ENCODE measurements at places on chromosomes 6 and 20. TPM values are rescaled to one million over a fixed set of nuclear protein-coding genes. Genes with fewer than 3 reads are reported as not detected.

The NCOA6 gene
- total RNA-seq: 92.5 TPM

The METTL24 gene
- total RNA-seq: 2.0 TPM

DNA sequence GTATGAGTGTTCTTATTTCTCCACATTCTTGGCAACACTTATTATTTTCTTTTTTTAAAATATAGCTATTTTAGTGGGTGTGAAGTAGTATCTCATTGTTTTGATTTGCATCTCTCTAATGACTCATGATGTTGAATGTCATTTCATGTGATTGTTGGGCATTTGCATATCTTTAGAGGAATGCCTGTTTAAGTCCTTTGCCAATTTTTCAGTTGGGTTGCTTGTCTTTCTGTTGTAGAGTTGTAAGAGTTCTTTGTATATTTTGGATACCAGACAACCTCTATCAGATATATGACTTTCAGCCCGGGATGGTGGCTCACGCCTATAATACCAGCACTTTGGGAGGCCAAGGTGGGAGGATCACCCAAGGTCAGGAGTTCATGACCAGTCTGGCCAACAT is 5.1 kb upstream of the POPDC3 start:
- DNase-seq: no peak

GRCh38 chr6:22550971-22551670 is 18.2 kb upstream of the HDGFL1 start:
- no peak for DNase-seq

DNA sequence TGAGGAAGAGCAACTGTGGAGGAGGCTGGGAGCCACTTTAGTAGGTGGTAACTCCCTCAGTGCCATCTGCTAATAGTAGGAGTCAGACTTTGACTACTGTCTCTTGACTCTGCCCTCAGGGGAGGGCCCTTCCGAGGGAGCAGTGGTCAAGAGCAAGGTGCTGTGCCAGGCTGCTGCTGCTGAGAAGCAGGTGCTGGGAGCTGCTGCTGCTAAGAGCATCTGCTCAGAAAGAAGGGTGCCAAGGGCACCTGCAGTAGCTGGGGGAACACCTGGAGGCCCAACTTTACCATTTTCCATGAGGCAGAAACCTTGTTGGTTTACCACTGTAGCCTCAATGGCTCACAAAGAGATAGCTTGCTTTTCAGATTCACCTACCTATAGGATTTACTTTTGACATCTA is 18.5 kb downstream of the GGTLC1 start:
- DNase-seq: no peak

GRCh38 chr6:27672113-27672799 is 199.4 kb upstream of the ZNF184 start:
- DNase-seq: no peak

GRCh38 chr6:168134560-168135201 is 55.7 kb upstream of the FRMD1 start:
- no peak for DNase-seq

The CABLES2 gene
- 2.9 TPM for total RNA-seq

- no peak for DNase-seq
These were observed 166.5 kb upstream of the MYLIP start for GRCh38 chr6:15962449-15962764.

GRCh38 chr6:97123652-97124051 is 159.4 kb downstream of the MMS22L start:
- DNase-seq: no peak

- no peak for DNase-seq
These were observed 1.8 kb downstream of the SLA2 start for GRCh38 chr20:36644032-36644705.

DNA sequence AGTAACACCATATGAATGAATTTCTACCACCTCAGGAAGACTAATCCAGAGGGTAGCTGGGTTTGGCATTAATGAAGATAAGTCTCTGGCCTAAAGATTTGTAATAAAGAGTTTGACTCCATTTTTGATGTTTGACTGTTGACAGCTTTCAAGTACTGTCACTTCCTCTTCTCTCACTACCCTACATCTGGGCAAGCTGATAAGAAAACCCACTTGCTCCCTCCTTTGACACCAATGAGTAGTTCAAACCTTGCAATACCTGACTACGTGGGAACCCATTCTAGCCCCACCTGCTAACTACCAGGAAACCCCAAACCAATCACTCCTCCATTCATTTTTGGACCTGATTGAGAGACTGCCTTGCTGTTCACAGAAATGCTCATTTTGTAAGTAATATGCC is 621.5 kb downstream of the TENT5A start:
- no peak for DNase-seq

All from frontal cortex (tissue), 4 donors.